Smooth muscle cell of the brain vasculature (primary cell): ENCODE measurements at places on chromosomes 6 and 20.

- DNase-seq, result no peak
These were observed 376.6 kb upstream of the TSHZ2 start for GRCh38 chr20:52595518-52595917.

DNA sequence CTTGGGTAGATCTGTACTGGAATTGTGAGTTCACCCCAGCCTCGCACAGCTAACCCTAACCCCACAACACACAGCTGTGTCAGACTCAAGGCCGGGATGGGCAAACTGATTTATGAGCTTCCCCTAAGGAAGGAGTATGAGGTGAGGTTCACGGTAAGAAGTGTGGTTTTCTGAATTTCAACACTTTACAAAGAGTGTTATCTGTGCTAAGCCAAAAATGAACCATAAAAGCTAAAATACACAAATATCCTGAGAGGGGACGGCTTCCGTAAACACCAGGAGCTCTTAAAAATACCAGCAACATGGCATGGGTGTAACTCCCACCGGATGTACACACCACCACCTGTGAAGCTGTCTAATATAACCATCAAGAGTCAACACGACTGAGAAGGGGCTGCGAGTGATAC, 101.2 kb downstream of the ATP9A start:
- no peak for DNase-seq

GRCh38 chr20:49813305-49813974, 812 bp downstream of the SLC9A8 start:
- DNase-seq, result no peak

GRCh38 chr20:59618131-59618530, 13.8 kb downstream of the PHACTR3 start:
- DNase-seq, result no peak

DNA sequence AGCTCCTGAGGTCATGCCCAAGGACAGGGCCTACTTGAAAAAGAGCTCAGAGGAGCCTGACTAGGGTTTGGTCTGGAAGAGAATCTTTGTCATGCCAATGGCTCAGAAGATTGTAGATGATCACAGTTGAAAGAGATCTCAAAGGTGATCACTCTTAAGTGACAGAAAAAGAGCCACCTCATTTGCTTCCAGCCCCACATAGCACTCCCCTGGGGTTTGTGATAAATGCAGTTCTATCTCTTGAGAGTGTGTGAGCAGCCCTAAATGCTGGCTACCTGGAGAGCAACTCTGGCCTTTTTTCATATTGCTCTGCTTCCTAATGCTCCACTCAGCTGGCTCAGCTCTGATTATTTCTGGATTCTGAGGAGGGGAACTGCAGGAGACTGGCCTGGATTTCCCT, 39.3 kb downstream of the KLHL32 start:
- DNase-seq, result no peak

GRCh38 chr6:25377664-25378063, 98.5 kb downstream of the CARMIL1 start:
- no peak for DNase-seq

DNA sequence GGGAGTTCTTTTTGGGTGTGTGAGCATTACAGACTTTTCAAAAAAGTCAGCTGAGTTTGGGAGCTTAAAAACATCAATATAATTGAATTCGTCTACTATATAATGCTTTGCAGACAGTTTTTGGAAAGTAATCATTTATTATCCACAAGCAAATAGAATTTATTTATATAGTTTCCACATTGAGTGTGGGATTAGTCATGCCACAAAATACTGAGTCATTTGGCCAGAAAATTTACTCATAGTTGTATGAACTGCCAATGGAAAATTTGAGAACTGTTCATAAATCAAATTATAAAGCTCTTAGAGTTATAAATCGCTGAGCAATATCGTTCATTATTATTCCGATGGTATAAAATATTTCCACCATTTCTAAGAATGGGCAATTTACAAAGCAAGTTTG, 5.0 kb downstream of the BEND6 start:
- no peak for DNase-seq
